Activated T-cell treated with anti-CD3 and anti-CD28 coated beads, Interleukin-2, amount 50 U/mL, for 72 hours (primary cell): ENCODE measurements at places on chromosomes 6 and 20.

DNA sequence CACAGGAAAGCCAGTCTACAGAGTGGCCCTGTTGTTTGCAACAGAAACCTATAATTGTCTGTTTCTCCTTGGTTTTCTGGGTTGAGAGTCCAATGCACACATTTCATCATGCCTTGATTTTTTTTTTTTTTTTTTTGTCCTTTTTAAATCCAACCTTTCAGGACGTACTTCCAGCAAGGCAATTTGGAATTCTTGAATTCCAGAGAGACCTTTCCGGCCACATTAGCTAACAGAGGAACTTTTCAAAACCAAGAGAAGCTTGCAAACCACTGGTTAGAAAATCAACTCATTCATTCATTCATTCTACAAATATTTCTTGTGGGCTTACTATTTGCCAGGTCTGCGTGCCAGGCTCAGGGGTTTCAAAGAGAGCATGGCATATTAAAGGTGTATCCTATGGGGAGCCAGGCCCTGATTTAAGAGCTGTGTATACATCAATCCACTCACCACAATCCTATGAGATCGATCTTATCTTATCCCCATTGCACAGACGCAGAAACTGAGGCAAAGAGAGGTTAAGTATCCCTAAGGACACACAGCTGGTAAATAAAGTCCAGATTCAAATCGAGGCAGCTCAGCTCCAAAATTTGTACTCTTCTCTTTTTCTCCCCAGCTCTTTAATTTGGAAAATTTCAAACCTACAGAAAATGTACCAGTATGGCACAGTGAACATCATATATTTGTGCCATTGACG is 43.0 kb downstream of the EYA2 start:
- no peak for DNase-seq

GRCh38 chr20:21234324-21234723 is 68.8 kb upstream of the XRN2 start:
- no peak for DNase-seq

DNA sequence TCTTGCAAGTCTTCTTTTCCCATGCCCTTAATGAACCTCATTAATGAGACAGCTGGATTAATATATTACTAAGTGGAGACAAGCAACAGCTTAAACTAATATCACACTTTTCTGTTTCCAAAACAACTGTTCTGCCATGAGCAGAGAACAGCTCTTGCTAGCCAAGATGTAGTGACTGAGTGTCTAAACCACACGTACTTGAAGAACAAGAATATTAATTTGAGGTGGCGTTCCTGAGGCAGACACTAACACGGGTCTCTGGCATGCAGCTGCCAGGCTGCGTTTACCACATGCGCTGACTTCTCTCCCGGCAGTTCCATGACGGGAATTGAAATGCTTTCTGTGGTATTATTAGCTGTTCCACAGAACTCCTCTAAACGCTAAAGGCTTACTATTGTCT is 80.6 kb downstream of the FNDC1 start:
- no peak for DNase-seq

- peak; percentile 5 for DNase-seq
Measured at GRCh38 chr6:75206576-75207342, 906 bp upstream of the COL12A1 start.

DNA sequence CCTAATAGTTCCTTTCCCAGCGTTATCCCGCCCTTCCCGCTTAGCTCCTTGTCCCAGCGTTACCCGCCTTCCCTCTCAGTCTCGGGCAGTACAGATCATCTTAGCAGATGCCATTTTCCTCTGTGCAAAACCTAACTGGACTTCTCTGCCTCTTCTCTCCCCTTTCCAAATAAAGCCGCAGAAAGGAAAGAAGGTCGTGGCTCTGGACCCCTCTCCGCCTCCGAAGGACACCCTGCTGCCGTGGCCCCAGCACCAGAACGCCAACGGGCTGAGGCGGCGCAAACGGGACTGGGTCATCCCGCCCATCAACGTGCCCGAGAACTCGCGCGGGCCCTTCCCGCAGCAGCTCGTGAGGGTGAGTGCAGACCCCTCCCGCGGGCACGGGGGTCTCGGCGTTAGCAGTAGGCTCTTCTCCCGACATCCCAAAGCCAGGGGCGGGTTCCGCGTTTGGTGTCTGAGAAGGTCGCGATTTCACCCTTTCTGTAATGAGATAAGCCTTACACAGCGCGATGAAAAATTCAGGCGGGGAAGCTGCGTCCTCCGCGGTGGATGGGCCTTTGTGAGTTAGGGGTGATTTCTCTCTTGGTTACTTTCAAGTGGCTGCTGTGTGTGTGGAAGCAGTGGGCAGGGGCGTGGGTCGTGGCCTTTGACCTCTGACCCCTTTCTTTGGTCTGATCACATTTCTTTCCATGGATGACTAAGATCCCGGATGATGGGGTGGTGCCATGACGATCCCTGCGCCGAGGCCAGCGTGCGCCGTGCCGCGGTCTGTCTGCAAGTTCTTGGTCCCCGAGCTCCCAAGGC is 292.7 kb downstream of the TAF4 start:
- DNase-seq: no peak

GRCh38 chr20:57396212-57396983 is 5.2 kb downstream of the RBM38 start:
- no peak for DNase-seq

- peak; percentile 67 for DNase-seq
Measured at GRCh38 chr6:142945446-142946180, 637 bp upstream of the HIVEP2 start.

GRCh38 chr6:20840675-20841074 is 306.4 kb downstream of the CDKAL1 start:
- DNase-seq: no peak

DNA sequence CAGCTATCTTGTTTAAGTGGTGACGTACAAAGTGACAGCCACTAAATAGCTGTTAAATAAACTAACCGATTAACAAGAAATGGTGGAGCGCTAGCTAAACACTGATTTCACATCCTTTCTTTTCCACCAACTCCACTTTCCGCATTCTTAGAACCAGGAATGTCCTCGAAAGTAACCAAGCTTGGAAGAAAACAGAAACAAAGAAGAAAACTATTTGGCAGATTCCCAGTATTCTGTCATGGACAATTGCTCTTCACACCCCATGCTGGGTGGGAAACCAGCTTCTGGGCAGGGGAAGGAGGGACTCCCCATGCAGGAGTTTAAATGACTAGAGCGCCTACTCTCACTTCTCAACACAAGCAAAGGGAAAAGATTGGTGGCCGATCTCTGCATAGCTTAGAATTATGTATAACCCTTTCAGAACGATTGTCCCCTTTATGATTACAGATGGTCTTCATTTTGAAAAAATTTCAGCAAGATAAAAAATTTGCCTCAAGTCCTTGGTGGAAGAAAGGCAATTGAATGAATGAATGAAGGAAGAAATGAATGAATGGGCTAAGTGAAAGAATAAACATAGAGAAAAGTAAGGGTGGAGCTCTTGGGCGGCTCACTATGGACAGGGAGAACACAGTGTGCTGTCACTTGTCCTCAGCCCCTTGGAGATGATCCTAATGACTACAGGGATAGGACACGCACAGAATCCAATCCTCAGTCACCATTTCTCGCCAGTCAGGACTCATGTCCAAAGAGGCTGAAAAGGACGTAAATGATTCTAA is 148.7 kb upstream of the NEDD9 start:
- DNase-seq: no peak

GRCh38 chr20:63402181-63402859 is 41.2 kb upstream of the CHRNA4 start:
- DNase-seq: no peak

- no peak for DNase-seq
Measured at GRCh38 chr6:128167552-128167951, 266.7 kb upstream of the THEMIS start.

DNA sequence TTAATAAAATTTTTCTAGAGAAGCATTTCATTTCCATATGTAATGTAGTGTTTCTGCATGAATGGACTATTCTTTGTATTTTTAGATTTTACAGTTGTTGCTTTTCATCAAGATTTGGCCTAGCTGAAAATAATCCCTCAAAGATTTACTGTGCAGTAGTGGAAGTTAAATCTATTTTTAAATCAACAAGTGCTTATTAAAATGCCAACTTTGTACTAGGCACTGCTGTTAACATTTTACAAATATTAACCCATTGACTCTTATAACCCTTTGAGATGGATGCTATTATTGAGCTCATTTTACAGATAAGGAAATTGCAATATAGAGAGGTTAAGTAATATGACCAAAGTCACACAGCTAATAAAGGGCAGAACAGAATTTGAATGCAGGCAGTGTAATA is 274.5 kb downstream of the NKAIN2 start:
- DNase-seq: no peak

GRCh38 chr6:25010176-25010575 is 74.4 kb upstream of the RIPOR2 start:
- no peak for DNase-seq

DNA sequence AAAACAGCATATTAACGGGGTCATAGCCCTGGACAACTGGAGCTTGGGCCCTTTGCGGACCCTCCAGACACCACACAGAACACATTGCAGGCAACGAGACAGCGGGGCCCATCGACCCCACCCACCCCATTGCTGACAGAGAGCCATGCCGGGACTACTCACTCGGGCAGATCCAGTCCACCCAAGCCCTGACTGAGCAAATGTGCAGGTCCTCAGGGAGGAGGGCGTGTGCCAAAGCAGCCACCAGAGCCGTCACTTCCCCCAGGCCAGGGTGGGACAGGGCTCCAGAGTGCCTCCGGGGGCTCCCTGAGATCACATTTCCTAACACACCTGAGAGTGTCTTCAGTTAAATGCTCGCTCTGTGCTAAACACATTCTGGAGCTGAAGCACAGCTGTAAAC is 114.9 kb downstream of the CDH4 start:
- no peak for DNase-seq

DNA sequence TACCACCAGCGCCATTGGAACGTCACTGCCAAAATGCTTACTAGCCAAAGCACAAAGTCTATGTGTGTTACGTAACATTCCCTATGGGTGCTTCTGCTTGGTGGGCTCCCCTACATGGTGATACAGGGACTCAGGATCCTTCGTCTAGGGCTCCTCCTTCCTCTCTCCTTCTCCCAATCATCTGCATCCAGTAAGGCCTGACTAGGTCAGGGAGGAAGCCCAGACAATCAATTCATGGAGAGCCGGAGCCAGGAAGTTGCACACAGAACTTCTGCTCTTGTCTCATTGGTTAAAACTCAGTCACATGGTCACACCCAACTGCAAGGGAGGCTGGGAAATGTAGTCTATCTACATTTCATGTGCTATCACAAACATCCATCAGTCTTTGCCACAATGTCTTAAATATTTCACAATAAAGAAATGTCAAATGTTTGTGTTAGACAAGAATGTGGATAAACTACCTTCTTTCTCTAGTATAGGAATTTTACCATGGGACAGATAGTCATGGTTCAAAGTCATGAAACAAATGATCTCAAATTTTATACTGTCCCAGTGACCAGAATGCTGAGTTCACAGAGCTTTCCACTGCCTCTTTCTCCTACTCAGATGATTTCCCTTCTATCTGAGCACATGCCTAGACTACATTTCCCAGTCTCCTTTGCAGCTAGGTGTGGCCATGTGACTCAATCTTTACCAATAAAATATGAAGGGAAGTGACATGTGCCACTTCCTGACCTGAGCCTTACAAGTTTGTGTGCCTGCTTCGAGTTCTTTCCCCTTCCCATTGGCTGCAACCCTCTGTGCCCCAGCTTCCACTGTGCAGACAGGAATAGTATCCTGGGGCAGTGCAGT is 9.3 kb upstream of the KCNK15 start:
- peak; percentile 29 for DNase-seq

DNA sequence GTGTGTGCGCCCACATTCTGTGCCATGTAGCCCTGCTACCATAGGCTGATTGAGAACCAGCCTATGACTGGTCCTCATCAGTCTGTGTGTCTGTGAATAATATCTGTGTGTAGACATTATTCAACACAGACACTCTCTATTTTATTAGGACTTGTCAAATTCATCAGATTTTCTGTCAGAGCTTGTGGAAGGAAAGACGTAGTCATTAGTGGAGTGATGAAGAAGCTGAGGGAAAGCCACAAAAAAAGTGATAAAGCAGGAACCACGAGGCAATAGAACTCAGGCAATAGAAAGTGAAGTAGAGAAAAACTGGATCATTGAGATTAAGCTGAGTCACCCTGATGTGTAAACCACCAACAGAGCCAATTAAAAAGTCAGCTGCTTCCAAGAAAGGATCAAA is 122.2 kb upstream of the MARCKS start:
- no peak for DNase-seq

DNA sequence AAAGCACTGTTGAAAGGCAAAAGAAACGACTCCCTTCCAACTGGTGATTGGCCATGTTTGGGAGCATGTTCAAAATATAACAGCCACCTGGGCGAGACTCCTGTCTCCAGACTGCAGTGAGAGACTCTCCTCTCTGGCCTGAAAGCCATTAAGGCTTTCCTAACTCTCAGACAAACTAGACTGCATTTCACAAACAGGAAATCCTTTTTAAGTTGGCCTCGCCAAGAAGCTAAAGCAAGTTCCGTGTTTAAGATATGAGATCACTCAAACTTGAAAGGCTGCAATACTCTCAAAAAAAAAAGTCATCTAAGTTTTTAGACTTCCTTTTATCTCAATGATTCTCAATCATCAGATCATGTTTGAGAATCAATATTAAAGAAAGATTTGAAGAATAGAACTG is 117.0 kb downstream of the TFAP2A start:
- no peak for DNase-seq

DNA sequence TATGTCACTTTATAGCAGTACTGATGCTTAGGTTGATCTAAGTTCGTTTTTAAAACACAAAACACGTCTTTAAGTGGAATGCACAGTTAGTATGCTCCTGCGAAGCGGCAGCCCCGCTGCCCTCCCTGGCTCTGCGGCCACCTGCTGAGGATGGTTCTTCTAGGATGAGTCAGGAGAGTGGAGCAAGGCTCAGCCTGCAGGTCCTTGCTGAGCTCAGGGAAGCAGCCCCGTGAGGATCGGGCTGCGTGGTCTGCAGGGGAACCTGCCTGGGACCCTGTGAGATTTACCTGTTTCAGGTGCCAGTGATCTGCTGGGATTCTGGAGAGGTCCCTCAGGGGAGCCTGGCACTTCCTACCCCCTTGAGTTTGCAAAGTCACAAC is 57.5 kb downstream of the SYNJ2 start:
- DNase-seq: no peak

- DNase-seq: no peak
Measured at GRCh38 chr20:31708736-31709534, 13.7 kb downstream of the BCL2L1 start.

DNA sequence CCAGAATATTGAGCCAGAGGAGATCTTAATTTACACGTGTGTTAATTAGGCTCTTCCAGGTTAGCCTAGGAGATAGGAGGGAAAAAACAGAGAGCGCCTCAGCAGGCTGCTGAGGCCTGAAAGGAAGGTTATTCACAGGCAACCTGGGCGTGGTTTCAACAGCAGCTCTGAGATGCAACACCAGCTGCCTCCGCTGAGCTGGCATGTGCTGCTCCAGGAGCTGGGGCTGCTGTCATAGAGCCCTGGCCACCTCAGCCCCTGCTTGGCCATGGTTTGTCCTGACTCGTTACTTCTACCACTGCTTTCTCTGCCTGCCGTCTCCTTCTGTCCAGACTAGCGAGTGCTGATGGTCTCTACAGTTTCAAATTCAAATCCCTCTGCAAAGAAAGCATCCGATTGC is 32.4 kb upstream of the RPP40 start:
- DNase-seq: no peak
